Adipocyte (in vitro differentiated cells): ENCODE measurements at places on chromosomes 4 and X.

DNA sequence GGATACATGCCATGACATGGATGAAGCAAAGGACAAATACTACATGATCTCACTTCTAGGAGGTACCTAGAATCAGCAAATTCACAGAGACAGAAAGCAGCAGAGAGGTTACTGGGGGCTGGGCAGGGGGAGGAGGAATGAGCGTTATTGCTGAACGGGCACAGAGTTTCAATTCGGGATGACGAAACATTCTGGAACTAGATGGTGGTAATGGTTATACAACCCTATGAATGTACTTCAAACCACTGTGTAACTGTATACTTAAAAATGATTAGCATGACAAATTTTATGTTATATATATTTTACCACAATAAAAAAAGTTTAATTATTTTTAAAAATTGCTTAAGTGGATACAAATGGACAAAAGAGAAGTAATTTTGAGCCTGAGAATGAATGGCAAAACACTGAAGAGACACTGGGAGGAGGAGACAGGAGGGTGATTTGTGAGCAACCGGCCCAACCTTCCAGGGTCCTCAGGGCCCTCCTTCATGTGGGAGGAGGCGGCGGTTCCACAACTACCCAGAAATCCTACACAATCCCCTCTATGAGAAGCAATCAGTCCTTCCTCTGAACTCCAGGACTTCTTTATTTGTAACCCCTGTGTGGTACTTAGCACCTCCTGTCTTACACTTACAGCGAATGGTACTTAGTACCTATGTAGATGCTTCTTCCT is 14.1 kb downstream of the ACSL1 start:
- DNase-seq, result no peak

DNA sequence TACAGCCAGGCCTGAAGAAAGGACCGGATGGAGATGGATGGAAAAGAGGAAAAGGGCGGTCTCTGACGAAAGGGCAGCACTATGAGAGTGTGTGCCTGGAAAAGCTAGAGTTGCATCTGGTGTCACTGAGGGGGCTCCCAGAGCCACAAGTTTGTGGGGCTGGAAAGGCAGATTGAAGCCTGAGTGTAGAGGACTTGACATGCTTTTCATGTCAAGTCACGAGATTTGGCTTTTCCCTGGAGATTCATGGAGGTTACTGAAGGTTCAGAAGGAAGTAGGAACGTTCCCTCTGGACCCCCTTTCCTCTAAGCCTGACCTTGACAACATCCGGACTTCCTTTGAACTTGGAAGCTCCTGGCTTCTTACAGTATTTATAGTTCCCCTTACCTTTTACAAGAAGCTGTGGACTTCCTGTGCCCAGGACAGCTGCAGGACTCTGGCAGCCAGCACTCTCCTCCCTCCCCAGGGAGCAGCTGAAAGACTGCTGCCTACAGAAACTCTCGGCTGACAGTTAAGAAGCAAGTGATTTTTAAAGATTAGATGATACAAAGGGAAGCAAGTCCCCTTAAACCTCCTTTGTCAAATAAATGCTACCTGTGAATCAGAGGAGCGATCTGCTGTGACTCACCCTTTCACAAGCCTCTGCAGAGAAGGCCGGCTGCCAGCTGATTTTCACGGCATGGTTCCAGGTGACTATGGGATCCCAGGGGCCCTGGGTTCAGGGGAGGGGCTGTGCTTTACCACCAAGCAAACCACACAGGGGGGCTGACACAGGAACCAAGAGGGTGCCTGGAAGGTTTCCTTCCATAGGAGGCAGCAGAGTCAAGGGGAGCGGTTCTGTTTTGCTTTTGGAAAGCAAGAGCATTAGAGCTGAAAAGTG is 72.9 kb upstream of the STIM2 start:
- DNase-seq, result peak; percentile 42

DNA sequence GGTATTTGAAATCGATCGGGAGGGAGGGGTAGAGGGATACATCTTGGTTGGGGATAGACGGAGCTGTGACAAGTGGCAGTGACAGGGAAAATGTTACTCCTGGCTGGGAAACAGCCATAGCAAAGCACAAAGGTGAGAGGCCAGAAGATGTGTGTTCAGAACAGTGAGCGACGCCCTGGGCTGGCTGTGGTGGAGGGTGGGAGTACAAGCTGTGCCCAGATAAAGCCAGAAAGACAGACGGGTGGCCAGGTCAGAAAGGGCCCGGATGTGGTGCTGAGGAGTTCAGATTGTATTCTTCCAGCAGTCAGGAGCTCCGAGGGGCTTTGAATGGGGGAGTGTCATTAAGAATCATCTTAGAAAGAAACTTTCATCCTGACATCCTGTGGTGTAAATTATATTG is 27.9 kb downstream of the CCDC149 start:
- DNase-seq, result no peak

DNA sequence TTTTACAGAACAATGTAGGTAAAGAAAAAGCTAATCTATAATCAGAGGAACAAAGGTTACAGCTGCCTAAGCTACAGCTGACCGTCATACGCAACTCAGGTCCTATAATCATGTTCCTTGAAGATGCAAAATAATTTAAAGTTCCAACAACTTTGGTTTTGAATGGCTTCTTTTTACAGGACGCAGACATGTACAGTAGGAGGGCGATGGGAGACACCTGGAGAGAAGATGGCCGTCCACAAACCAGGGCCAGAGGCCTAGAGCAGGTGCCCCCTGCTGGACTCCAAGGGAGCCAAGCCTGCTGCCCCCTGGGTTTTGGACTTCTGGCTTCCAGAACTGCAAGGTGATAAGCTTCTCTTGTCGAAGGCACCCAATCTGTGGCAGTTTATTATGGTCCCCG is 10.6 kb downstream of the HGFAC start:
- DNase-seq, result no peak

- DNase-seq, result peak; percentile 80
These were observed 6.8 kb upstream of the CLCN5 start for GRCh38 chrX:49915361-49916222.

GRCh38 chr4:153618833-153619232 is 65.2 kb upstream of the TLR2 start:
- no peak for DNase-seq

GRCh38 chrX:130575831-130576389 is 174.1 kb downstream of the RBMX2 start:
- DNase-seq, result peak; percentile 64
